ENCODE measurements at places on chromosomes 5 and 9.

DNA sequence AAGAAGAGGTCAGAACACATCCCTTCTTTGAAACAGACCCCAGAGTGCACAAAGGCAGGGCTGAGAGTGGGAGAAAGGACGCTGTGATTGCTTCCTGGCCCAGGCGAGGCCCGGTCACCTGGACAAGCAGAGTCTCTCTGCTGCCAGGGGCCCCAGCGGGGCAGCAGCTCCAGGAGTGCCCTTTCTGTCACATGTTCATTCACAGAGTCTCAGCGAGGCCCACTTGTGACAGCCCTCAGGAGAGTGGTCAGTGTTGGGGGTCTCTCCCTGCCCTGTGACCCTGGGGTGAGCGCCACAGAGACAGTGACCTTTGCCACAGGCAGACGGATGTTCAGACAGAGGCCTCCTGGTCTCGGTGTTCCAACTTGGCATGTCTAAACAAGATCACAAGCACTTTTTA is 130.2 kb upstream of the IRX4 start:
- DNase-seq: no peak

- DNase-seq: no peak
Observed at GRCh38 chr5:89315286-89316100, 432.5 kb upstream of the MEF2C start.

GRCh38 chr9:118395415-118395814 is 691.2 kb downstream of the TLR4 start:
- no peak for DNase-seq

DNA sequence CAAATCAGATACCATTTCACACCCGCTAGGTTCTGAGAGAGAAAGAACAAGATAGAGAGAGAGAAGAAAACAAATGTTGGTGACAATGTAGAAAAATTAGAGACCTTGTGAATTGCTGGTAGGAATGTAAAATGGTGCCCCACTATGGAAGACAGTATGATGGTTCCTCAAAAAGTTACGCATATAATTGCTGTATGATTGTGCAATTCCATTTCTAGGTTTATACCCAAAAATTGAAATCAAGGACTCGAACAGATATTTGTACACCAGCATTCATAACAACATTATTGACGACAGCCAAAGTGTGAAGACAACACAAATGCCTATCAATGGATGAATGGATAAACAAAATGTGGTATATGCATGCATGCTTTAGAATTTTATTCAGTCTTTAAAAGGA is 74.5 kb upstream of the MAP3K1 start:
- no peak for DNase-seq

- peak; percentile 28 for DNase-seq
Observed at GRCh38 chr5:135030123-135030955, 3.7 kb downstream of the PITX1 start.

DNA sequence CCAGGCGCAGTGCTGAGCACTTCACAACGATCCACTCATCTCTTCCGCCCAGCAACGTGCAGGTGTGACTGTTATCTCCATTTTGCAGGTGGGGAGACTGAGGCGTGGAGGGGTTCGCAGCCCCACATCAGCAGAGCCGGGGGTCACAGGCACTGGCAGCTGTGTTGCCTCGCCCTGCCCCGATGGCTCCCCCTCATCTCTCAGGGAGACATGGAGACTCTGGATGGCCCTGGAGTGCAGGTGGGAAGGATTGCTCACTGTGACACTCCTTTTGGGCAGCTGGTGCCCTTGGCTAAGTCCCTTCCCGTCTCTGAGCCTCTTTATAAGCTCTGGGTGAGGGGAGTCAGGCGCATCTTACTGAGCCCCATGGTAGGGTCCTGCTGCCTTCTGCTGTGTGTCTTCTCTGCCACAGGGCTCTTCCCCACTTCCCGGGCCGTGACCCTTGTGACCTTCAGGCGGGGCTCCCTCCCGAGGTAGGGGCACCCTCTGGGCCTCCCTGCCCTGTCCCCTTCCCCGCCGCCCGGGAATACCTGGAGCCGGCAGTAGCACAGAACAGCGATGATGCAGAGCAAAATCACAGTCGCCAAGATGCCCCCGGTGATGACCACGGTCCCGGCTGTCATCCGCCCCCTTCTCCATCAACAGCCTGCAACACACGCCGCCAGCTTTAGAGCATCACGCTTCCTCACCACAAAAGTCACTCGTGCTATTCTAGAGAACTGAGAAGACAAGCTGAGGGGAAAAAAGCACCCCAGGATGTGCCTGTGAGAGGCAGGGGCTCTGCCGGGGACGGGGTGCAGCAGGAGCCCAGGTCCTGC is 29.4 kb downstream of the FAM163B start:
- no peak for DNase-seq

DNA sequence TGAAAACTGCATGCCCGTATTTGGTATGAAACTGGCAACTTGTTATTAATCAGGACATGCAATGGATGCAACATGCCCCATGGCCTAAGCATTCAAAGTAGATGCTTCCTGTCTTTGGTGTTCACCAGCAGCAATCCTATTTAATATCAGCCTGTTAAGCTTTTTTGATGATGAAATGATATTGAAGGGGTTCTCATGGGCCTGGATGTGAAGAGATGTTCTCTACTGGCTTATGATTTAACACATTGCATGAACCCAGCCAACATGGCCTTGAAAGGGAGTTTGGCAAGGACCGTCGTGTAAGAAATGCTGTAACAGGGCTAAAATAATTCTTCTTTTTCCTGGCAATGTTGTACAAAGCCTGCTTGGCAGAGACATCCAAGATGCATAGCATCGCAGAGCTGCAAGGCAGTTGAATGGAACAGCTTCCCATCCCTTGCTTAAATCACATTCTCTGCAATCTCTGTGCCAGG is 111.2 kb downstream of the SMARCA2 start:
- no peak for DNase-seq

DNA sequence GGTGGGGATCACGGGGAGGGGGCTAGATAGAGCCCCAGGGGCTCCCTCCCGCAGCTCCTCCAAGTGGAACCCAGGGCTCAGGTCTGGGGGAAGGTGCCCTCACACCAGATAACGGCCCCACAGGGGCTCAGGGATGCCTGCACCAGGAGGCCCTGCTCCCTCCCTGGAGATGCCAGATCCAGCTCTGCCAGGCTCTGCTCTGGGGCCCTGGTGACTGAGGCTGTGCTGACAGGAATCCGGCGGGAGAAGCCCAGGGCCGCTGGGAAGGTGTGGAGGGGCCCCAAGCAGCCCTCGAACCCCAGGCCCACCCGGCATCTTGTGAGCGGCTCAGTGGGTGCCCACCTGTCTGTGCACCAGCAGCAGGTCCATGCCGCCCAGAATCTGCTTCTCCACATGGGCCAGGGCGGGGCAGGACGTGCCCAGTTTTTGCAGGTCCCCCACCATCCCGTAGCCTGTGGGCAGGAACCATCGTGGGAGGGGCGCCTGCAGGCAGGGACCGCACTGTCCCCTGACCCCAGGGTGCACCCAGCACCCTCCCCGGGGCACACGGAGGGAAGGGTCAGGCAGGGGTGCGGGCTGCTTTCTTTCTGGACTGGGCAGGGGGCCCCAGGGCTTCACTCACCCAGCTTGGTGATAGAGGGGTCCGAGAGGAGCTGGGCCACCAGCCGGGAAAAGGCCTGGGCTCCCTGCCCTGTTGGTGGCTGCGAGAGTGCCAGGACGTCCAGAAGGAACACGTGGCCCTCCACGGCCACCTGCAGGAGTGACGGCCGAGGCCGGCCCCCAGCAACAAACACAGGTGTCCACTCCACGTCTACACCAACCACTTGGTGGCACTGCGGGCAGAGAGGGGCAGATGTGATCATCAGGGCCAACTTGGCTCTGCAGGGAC is 48.9 kb upstream of the NRARP start:
- no peak for DNase-seq

DNA sequence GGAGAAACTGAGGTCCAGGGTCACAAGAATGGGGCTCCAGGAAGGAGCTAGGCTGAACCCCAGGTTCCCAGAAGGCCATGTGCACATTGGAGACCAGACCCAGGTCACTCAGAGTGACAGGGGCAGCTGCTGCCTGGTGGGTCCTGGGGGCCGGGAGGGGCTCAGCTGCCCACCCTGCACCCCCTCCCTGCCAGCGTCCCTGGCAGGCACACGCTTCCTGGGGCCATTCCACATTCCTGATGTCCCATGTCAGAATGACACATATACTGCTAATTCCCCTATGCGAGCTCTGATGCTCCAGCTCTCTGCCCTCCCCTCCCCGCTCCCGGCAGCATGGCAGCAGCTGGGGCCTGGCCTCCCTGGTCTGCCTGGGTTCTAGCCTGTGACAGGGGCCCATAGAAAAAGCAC is 14.0 kb downstream of the FGFR4 start:
- DNase-seq: peak; percentile 55

DNA sequence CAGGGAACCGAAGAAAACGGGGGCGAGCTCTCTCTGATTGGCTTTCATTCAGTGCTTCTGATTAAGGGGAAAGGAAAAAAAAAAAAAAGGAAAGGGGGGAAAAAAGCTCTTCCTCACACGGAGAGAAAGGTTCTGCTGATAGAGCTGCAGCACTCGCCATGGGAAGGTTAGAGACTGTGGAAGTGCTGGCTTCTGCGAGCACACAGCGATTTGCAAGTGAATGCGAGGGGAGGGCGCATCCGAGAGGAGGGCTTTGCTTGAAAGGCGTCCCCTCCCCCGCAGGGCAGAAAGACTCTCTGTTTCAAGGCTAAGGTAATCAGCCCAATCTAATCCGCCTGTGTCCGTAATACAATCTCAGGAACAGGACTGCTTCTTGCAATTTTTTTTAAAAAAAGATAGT is at the start of gene CDH10:
Gene CDH10, minus strand, starts transcription at position 218 of the 400 bp plus-strand sequence. CDS start 51,488 bp downstream, outside the sequence.
- no peak for DNase-seq

- peak; percentile 61 for DNase-seq
Observed at GRCh38 chr9:99491408-99492158, 269.5 kb downstream of the SEC61B start.

GRCh38 chr5:27594141-27594540 is 555.8 kb upstream of the CDH9 start:
- DNase-seq: no peak

DNA sequence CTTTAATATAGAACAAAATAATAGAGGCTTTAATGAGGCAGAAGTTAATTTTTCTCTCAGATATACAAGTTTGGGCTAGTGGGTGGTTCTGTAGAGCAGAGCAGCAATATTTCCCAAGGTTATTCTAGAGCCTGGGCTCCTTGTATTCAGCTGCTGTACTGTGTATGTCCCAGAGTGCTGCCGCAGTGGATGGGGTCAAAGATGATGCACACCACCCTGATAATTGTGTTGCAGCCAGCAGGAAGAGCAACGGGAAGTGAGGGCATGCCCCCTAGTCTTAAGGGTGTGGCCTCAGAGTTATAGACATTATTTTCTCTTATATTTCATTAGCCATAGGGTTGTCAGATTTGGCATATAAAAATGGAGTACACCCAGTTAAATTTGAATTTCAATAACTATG is 23.9 kb upstream of the KIF4B start:
- no peak for DNase-seq

- DNase-seq: no peak
Observed at GRCh38 chr5:147340941-147341340, 106.1 kb downstream of the STK32A start.

DNA sequence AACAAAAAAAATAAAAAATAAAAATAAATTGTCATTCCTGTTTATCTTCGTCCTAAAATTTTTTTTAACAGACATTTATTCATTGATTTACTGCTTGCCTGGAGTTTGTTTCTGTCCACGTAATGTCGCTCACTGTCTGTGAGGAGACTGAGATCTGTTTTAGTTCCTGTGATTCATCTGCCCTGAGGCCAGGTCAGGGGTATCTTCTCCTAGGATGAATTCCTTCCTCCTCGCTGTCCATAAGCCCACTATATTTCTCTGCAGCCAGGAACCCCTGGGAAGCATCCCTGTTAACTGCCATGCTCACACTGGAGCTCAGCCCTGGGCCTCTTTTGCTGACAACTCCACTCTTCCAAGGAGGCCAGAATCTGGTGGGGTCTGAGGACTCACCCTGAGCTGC is 682.0 kb downstream of the MTRR start:
- peak; percentile 1 for DNase-seq

GRCh38 chr5:159095866-159096242 is 3.9 kb downstream of the EBF1 start:
- DNase-seq: no peak

DNA sequence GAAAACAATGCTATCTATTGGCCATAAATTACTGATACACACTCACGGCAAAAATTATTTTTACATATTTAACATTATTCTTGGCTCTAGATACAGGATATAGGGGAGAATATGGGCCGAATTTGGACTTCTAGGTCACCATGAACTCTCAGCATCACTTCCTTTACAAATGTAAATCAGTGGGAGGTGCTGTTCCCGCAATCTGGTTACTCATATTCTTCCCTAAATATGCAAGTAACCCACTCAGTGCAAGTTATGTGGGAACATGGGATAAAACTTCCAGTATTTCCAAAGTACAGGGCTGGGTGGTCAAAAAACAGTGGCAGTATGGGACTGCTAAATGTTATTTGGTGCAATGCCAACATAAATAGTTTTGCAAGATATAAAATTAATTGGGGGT is 145.6 kb downstream of the PPP2R2B start:
- no peak for DNase-seq

DNA sequence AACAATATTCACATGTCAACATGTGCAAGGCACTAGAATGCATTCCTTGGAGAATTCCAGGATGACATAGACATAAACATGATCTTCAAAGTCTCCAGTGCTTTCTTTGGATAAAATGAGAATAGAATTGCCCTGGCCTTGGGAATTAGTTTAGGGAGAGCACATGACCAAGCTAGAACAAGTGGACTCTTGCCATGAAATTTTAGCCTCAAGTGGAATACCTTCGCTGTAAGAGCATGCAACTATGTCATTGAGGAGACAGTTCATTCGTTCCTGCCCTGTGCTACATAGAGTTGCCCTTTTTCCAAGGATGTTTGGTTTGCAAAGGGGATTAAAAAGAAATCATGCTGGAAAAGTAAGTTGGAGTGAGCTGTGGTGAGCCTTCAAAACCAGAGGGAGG is 42.7 kb downstream of the ZFAND5 start:
- DNase-seq: peak; percentile 49

- no peak for DNase-seq
Observed at GRCh38 chr5:7053125-7053524, 339.9 kb downstream of the TENT4A start.

DNA sequence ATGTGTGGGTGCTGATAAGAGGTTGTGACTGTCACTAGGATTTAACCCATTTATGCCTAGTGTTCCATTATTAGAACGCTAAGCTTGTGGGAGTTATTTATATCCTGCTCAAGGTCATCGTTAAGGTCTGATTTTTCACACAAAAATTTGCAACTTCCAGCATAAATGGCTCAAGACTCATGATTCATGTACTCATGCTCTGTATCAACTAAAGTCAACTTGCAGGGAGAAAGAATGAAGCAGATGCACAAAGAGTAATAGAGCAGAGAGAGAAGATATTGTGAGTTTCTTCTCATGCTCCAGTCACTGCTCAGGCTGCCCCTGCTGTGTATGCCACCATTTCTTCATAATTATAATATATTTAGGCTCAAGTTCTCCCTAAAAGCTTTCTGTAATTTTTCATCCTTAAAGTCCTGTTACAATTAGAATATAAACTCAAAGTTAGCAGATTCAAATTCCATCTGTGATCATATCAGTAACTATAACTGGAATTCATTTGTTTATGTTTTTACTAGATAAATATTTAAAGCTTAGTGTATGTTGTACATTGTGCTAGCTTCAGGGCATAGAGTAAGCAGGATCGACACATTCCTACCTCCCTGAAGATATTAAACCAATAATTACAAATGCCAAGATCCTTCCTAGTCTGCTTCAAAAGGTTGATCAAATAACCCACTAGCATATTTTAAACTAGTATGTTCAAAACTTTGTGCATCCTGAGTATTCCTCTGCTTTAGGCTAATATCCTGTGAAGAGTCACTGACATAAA is 136.7 kb downstream of the NUDT12 start:
- peak; percentile 87 for DNase-seq

- no peak for DNase-seq
Observed at GRCh38 chr9:89916001-89916597, 311.3 kb downstream of the GADD45G start.

- DNase-seq: no peak
Observed at GRCh38 chr9:10268531-10269485, 344.0 kb downstream of the PTPRD start.
